ENCODE measurements at places on chromosomes 5 and 9.

GRCh38 chr5:155019601-155020226 is 6.2 kb downstream of the KIF4B start:
- no peak for DNase-seq

DNA sequence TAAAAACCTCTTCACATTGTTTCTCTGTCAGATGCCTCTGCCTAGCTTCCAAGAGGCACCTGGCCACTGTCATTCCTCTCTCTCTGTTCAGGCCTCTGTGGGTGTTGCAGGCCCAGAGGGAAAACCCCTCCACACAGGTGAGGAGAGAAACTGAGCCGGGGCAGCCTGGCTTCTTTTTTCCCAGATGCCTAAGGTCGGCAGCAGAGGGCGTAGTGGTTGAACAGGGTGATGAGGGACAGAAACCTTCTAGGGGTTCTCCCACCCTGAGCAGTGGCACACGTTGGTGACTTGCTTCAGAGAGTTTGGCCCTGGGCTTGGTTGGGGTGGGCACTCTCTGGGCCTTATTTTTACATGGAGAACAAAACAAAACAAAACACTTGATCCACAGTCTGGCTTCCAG is 12.2 kb downstream of the IL9 start:
- DNase-seq = no peak

DNA sequence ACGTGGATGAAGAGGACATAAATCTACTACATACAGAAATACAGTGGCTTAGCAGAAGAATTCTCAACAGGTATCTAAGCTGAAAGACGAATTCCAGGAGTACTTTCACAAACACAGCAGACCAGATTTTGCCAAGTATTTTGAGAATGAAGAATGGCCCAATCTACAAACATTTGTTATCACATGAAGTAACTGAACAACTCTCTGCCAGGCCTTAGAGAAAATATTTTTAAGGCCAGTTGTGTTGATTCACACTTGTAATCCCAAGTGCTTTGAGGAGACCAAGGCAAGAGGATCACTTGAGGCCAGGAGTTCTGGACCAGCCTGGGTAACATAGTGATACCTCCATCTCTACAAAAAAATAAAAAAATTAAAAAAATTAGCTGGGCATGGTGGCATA is 14.3 kb downstream of the AGTPBP1 start:
- no peak for DNase-seq

GRCh38 chr5:81995407-81995806 is 23.6 kb downstream of the ATG10 start:
- DNase-seq = no peak

DNA sequence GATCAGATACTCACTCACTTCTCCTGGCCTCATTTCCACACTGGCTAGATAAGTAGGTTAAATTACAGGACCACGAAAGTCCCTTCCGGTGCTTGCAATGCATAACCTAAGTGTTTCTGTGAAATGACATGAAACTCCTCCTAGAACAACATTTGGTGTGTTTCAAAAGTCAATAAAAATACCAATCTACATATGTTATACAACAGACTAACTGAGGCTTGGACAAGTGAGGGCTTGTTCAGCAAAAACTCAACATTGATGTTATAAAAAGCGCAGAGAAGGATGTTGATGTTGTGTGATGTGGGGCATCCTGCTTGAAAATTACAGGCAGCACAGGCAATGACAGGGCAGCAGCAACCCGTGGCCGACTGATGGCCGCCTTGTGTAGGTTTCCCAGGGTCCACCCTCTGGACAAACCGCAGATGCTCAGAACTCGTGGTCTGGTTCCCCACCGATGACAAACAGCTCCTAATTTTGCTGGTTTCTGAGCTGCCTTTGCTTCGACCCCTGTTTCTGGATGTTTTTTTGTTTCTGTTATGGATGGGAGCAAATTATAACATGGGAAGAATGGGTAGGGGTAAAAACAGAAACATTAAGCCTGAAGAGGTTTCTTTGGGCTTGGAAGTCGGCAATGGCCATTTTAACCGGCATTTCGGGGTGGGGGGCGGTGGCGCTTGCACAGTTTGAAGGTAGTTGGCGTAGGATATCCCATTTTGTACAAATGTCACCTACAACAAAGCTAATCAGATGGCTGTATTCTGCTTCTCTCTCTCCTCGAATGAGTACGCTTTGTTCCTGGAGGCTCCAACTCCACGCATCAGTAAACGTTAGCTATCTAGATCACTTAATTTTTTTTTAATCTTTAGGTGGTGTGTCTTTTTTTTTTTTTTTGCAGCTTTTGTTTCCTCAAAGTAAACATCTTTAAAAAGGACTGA is 116.1 kb downstream of the PDZD2 start:
- DNase-seq = no peak

DNA sequence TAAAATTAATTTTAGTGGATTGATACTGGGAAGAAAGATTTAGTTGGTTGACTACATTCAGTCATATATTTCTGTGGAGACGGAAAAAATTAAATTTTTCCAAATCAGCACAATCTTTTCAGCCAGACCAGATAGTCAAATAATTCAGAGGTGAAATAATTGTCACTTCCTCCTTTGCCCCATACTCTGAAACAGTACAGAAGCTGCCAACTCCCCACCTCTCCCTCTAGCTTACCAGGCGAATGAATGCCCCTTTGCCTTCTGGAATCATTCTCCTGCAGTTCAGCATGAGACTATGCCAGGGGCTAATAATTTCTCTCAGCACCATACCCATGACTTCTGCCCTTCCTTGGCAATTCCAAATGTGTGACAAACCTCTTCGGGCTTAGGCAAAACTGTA is 43.5 kb downstream of the EBF1 start:
- no peak for DNase-seq

DNA sequence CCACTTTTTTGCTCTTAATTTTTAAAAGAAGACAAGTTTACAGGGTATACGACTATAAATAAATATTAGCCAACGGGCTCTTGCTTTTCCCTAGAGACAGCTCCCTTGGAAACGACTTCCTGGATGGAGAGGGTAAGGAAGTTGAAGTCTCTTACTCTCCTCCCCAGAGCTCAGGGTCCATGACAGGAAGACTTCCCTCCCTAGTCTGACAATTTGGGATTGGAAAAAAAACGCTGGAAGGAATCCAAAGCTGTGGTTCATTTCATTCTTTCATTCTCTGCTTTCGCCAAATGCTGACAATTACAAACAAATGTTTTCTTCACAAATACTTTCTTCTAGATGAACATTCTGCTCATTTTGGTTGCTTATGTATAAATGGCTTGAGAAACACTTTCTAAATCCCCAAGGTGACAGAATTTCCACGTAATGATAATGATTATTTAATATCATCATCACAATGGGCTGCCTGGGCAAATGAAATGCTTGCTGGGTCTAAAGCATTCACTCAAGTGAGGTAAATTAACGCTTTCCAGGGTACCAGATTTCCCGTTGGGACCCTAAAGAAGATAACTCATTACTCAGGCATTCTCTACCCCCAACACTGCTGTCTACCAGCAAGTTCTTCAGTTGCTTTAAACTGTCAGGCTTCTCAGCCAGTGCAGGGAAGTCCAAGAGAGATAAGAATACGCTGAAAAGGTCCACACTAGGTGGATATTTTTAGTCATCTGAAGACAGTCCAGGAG is 139.8 kb upstream of the SLC30A5 start:
- DNase-seq = no peak

- no peak for DNase-seq
Observed at GRCh38 chr5:147169901-147170300, 64.9 kb upstream of the STK32A start.

- DNase-seq = no peak
Observed at GRCh38 chr5:1838013-1838412, 36.8 kb downstream of the NDUFS6 start.

GRCh38 chr5:163653526-163653925 is 148.1 kb downstream of the MAT2B start:
- DNase-seq = no peak

- no peak for DNase-seq
Observed at GRCh38 chr9:25681266-25681665, 3.0 kb upstream of the TUSC1 start.

- no peak for DNase-seq
Observed at GRCh38 chr9:6922680-6923079, 164.9 kb downstream of the KDM4C start.

- DNase-seq = no peak
Observed at GRCh38 chr9:80867731-80868130, 821.6 kb downstream of the TLE1 start.

- DNase-seq = no peak
Observed at GRCh38 chr5:169765176-169765996, 128.3 kb downstream of the DOCK2 start.

- DNase-seq = no peak
Observed at GRCh38 chr9:108099854-108100253, 610.3 kb upstream of the KLF4 start.

DNA sequence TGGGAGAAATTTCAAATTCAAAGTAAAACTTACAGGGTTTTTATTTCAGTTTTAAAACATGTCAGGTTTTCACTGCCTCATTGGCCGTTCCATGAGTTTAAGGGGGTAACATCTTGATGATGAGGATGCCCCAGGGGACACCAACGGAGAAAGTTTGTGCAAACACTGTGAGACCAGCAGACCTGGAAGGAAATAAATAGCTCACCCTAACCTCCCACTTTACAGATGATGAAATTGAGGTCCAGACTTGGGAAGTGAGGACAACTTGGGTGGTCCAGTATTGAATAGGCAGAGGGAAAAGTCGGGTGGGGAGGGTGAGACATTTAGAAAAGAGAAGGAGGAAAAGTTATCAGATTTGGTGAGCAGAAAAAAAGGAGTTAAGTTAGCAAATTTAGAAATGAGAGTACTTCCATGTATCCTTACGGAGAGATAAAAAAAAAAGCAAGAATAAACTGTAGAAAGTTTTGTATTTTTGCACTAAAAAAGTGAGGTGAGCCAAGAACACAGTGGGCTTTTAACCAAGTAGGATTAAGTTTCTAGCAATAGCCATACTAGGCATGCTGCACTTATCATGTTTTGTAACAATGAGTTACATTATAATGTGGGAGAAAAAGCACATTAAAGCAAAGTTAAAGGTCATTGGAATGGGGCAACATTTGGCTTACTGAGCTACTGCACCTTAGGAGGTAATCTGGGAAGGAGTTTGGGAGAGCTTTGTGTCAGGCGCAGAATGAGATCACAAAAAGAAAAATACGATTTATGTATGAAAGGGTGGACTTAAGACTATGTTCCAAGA is 125.1 kb downstream of the GAS1 start:
- no peak for DNase-seq

- DNase-seq = no peak
Observed at GRCh38 chr9:136964171-136964689, 12.2 kb downstream of the LCN12 start.

- DNase-seq = no peak
Observed at GRCh38 chr9:87137718-87138117, 190.4 kb upstream of the GAS1 start.

- DNase-seq = no peak
Observed at GRCh38 chr9:118613996-118614395, 755.2 kb downstream of the BRINP1 start.

- no peak for DNase-seq
Observed at GRCh38 chr9:38162332-38163211, 93.5 kb upstream of the SHB start.

GRCh38 chr5:156991714-156992113 is 28.7 kb upstream of the TIMD4 start:
- DNase-seq = no peak

DNA sequence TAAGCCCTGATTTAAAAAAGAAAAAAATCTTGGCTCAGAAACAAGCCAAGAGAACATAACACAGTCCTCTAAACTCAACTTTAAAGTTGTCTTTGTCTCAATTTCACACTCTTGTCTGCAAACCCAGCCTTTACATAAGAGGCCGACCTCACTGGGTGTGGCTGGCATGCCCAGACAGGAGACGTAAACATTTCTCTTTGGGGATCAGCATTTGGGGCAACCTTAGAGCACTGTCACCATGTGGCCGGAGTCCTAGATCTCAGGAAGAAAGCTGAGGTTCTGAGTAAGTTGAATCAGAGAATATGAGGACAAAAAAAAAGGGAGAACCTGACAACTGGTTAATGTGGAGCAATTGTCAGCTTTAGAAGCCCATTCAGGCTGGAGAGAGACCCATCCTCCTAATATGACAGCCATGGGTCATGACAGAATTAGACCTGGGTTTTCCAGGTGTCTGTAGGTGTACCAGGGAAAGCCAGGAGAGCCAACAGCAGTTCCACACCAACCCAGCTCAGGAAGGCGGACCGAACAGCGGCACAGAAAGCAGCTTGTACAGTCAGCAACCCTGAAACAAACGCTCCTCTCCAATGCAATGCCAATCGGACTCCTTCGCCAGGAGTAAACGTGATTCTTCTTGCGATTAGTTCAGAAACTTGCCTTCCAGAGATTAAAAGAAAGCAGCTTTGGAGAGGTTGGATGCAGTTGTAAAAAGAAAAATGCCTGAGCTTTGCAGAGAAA is 97.9 kb upstream of the MAP3K1 start:
- DNase-seq = no peak

GRCh38 chr5:105952875-105953274 is 1717.9 kb downstream of the EFNA5 start:
- no peak for DNase-seq

DNA sequence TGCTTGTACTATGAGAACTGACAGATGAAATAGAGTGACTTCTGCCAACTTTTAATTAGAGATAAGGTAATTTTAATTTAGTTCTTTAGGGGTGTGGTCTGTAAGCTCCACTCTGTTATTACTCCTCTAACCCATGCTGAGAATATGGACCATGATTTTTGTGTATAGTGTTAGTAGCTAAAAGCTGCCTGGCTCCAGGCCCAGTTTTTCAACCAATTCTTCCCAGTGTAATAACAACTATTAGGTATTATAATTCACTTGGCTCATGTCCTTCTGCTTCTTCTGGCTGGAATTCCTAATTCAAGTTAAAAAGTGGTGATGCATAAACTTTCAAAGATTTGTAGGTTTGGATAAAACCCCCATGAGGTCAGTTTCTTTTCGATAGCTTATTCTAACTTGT is 216.3 kb downstream of the ISL1 start:
- no peak for DNase-seq

DNA sequence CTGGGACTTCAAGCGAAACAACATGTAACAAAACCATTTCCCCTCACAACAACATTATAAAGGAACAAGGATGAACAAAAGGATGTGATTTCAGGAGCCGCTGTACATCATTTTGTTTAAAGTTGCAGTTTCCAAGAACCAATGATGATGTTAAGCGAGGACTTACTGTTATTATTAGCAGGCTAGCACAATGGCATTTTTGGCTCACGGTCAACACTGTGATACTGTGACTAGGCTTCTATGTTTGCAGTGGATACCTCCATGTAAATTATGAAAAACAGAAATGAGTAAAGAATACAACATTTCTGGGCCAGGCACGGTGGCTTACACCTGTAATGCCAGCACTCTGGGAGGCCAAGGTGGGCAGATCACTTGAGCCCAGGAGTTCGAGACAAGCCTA is 113.0 kb downstream of the AUH start:
- no peak for DNase-seq

- DNase-seq = no peak
Observed at GRCh38 chr5:150502106-150502505, 5.8 kb upstream of the NDST1 start.
